ENCODE measurements at places on chromosomes 5 and 9.

- DNase-seq: no peak
Observed at GRCh38 chr9:83367326-83367725, 170.9 kb downstream of the FRMD3 start.

DNA sequence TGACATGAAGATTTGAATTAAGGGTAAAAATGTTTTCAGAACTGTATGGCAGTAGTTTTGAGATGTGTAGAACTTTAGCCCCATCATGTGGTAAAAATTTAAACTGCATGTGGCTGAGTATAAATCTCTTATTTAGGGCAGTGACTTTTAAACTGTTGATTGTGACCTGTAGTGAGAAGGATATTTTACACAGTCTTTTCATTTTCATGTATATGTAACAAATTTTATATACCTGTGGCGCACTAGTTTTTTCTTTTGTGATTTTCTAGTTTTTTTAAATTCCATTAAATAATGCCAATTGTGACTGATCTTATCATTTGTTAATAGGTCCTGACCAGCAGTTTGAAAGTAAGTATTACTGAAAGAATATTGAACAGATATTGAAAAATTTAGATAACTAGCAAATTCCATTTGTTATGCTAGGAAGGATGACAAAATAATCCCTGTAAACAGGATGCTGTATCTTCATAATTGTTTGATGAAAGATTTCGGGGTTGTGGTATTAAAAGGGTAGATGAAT, 47.2 kb downstream of the GPBP1 start:
- DNase-seq: peak; percentile 48

- no peak for DNase-seq
Observed at GRCh38 chr9:134495881-134496412, 145.7 kb upstream of the COL5A1 start.

- DNase-seq: no peak
Observed at GRCh38 chr5:16884595-16884994, 51.5 kb downstream of the MYO10 start.

- DNase-seq: peak; percentile 25
Observed at GRCh38 chr9:105385381-105385985, 62.4 kb upstream of the FSD1L start.

DNA sequence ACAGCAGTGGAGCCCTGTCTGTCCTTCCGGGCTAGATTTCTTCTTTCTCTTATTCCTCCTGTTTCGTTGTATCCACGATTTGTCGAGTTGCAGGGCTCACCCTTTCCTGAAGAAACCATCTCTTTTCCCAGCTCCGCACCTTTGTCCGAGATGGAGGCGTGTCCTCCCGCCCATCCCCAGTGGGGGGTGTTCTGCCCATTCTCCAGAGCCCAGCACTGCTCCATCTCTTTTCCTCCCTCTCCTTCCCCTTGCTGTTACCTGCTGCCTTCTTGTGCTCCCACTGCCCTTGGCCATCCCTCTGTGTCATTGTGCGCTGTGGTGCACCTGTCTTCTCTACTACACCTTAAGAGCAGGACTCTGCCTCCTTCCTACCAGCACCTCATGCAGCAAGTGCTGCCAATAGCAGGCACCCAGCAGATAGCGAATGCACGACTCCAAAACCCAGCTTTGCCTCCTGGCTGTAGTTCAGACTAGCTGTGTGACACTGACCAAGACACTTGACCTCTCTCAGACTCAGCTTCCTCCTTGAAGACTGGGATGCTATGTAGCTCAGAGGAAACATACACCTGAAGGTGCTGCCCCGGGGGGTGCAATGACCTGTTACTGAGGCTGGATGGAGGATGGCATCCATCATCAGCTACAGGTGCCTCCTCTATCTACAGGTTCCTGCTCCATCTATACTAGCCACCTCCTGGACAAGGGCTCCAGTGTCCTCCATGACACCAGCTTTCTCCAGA, 8.9 kb downstream of the OR13J1 start:
- DNase-seq: no peak

- DNase-seq: no peak
Observed at GRCh38 chr5:42462083-42462482, 38.8 kb downstream of the GHR start.

GRCh38 chr5:116388564-116389258, 185.9 kb downstream of the SEMA6A start:
- DNase-seq: no peak

GRCh38 chr5:5135957-5136676, 4.0 kb upstream of the ADAMTS16 start:
- DNase-seq: peak; percentile 10

DNA sequence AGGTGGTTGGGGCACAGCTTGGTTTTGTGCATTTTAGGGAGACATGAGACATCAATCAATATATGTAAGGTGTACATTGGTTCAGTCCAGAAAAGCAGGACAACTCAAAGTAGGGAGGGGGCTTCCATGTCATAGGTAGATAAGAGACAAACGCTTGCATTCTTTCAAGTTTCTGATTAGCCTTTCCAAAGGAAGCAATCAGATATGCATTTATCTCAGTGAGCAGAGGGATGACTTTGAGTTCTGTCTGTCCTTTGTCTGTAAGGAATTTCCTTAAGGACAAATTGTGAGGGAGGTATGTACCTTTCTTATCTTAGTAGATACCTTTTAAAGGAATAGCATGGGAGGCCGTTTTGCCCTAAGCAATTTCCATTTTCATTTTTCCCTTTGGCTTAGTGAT, 63.3 kb downstream of the COL15A1 start:
- DNase-seq: no peak

GRCh38 chr5:135883441-135883840, 12.2 kb downstream of the IL9 start:
- no peak for DNase-seq

DNA sequence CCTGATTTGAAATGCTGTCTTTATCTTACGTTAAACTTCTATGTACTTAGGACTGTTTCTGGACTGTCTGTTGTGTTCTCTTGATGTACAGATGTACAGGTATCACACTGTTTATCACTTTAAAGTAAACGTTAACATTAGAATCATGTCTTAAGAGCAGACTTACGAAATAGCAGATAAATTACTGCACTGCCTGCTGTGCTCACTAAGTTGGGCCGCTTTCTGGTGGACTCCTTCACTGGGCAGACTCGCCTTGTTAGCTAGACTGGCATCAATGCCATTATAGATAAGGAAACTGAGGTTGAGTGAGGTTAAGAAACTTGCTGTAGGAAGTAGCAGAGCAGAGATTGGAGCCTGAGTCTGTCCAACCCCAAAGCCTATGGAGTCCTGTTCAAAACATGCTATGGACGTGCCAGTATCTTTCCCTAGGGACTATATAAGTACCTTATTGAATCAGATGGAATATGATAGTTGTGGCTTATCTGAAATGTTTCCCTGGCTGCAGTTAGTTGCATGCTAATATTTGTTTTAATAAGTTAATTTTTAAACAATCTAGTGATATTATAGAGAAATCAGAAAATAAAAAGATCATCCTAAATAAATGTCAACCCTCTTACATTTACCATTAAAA, 16.9 kb downstream of the ZNF618 start:
- no peak for DNase-seq

DNA sequence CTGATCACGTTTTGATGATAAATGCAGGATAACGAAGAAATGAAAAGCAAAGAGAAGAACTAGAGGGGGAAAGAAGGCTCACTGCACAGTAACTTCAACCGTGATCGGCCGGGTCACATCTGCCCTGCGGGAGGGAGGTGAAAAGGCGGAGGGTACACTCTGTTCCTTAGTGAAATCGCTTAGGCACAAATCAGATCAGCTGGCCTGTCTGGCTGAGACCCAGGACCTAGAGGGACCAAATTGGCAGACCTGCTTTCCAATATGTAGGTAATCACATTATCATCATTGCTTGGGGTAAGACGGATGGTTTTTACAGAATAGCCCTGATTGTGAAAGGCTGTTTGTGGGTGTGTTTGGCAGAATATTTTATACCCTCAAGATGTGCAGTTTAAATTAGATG, 82.2 kb downstream of the SLC28A3 start:
- DNase-seq: no peak

DNA sequence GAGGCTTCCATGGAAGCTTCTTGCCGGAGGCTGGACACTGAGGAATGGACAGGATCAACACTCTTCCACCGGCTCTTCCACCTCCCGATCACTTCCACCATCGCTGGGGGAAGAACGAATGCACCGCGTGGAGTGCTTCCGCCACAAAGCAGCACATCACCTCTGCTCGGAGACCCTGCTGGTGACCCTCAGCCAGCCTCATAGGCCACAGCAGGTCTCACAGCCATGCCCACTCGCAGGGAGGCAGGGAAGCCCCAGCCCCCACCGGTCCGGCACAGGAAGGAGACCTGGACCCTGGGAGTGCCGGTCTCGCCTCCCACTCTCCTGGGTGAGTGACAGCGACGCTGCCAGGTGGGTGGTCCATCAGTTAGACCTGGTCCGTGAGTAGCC, 4.7 kb downstream of the MRPL36 start:
- no peak for DNase-seq

DNA sequence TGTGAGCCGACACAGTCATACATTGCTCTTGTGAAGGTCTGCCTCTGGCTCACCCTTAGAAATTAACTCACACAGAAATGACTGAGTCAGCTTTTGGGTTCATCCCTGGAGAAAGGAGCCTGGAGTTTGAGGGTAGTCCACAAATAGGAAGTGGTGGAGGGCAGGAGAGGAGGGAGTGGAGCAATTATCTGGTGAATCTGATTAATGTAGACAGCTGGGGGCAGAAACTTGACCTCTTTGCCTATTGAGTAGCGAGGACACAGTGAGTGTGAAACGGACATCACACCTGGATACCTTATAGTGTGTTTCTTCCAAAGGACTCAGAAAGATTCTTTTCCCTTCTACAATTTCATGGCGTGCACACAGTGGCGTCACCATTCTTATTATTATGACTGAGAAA, 48.5 kb upstream of the MSX2 start:
- no peak for DNase-seq

GRCh38 chr9:37156781-37157356, 36.5 kb downstream of the ZCCHC7 start:
- DNase-seq: peak; percentile 41

DNA sequence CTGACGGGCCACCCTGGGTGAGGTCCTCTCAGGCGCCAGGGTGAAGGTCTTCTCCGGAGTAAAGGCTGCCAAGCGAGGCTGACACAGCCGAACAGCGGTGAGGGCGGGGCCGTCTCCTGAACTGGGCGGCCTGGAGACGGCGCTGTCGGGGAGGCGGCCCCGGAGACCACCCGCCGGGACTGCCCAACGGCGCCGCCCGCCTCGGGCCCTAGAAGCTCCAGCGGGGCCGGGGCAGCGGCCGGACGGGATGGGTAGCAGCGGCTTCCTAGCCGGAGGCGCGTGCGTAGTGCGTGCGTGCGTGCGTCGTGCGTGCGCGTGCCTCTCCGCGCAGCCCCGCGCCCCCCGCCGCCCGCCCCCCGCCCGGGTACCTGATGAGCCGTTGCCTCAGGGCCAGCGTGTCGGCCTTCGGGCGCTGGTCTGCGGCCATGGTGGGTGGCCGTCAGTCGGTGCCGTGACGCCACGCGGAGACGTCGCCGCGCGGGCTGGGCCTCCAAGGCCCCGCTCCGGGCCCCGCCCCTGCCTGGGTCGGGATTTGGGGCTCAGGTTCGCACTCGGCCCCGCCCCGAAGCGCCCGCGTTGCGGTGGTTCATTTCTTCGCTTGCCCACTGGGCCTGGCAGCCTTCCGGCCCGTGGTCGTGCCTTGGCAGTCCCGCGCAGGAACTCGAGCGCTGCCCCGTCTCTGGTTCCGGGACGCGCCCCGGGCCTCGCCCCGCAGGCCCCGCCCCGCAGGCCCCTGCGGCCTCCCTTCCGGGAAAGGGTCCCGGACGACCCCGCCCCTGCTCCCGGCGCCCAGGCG, at the start of gene PHYKPL:
TSS of gene PHYKPL (minus strand) at position 679 of the 796 bp plus-strand sequence. CDS start at position 427, 252 bp downstream.
- DNase-seq: peak; percentile 63

DNA sequence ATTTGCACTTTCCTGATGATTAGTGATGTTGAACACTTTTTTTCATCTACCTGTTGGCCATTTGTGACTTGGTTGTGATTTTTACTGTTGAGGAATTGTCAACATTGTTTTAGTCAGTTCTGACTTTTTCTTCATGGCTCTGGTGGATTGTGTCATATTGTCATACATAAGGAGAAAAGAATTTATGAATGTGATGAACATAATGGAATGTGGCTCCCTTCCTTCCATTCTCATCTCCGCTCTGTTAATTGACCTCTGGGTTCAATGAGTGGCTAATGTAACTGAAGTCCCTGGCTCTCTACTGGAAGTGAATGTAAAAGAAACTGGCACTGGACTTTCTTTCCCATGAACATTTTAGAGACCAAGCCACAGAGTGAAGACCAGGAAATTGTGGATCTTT, 49.2 kb downstream of the KIAA1958 start:
- DNase-seq: peak; percentile 78
